Nephron progenitor cell (in vitro differentiated cells): ENCODE measurements at places on chromosomes 11 and 22.
A peak's percentile ranks its signal among the peaks of the same experiment; 100 is the strongest.

DNA sequence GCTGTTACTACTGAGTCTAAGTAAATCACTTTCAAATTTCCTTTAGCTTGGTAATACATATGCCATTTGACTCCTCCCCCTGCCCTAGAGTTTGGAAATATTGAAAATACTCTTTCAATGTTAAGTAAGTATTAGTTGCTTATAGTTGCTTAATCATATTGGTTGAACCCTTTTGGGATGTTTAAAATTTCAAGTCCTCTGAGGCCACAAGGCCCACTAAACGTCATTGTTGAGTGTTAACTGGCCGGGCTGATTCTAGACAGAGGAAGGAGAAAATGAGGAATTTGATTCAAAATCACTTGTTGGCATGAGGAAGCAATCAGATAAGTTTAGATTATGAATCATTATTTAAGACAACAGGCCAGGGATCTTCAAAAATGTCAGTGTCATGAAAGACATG lies 8.5 kb downstream of the NAV2 start:
- DNase-seq, result no peak

- no peak for DNase-seq
These were observed 49.9 kb downstream of the TENM4 start for GRCh38 chr11:79390923-79391322.

- no peak for DNase-seq
These were observed 29.9 kb downstream of the SHANK2 start for GRCh38 chr11:71222318-71223080.

- no peak for DNase-seq
These were observed 2392.1 kb upstream of the RAG2 start for GRCh38 chr11:38990139-38990538.

DNA sequence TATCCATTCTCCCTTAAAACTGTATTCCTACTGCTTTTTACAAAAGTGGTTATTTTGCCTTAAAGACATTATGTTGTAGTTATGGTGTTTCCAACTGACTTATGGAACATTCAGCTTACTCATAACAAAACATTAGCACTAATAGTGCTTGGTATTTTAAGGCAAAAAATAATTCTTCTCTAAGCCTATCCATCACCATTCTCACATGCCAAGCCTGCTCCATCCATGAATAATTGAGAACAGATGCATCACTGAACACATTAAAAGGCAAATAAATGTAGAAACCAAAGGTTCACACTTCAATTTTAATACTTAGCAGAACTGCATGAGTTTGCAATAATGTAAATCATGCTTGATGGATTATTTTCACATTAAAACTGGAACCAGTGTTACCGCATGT lies 42.3 kb upstream of the DDI1 start:
- no peak for DNase-seq

DNA sequence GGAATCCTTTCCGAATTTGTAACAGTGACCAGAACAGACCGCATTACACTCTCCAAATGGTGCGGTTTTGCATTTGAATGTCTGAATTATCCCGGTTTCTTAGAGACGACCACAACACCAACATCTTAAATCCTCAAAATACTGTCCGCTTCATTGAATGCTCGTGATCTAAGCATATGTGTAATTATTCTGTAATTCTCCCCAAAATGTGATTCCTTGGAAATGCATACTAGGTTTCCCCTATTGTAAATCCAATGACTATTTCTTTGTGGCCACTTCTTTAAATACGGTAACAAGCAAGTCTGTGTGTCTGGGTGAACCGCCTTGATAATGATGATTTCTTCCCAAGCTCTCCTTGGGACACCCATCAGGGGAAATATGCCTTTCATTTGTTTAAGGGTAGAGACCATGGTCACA lies 87.3 kb upstream of the DBX1 start:
- DNase-seq, result no peak

DNA sequence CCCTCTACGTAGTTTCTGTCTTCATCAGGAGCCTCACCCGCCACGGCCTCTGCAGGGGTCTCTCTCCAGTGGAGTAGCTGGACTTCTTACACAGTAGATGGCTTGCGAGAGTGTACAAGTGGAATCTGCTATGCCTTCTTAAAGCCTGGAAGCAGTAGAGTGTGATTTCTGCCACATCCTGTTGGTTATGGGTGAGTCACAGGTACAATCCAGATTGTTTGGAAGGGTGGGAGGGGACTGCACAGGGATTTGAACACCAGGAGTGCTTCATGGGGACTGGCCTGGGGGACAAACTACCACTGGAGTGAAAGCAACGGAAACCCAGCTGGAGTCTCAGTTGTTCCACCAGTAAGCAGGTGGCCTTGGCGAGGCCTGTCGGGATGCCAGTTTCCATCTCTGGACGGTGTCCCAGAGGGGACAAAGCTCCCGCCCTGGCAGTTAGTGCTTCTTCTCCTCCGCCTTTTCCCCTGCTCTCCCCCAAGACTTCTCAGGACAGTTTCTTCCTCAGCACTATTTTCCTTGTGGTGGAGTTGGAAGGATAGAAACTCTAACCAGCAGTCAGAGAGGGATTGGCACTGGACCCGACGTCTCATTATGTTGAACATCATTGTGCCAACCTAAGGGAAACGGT lies 85.0 kb upstream of the RCN1 start:
- DNase-seq, result no peak

DNA sequence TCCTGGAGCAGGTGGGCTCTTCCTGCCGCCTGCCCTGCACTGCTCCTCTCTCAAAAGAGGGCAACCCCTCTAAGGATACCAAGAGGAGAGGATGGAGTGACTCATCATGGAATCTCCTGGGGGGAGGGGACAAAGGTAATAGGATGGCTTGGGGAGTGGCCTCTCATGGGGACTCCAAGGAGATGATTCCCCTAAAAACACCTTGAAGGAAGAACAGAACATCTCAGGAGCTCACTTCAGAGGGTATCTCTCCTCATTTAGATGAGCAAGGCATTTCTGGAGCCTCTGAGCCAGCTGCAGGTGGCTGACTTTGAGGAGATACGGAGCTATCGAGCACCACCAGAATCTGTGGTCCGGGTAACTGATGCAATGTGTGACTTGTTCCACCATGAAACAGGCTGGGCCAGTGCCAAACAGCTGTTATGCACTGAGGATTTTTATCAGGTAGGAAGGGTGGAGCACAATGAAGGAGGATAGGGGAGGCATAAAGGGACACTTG lies 40.2 kb downstream of the RRP8 start:
- DNase-seq, result no peak

GRCh38 chr11:47766509-47767227 lies 473 bp downstream of the FNBP4 start:
- DNase-seq, result peak; percentile 46

- DNase-seq, result no peak
These were observed 599.8 kb downstream of the DLG2 start for GRCh38 chr11:85027346-85027745.

DNA sequence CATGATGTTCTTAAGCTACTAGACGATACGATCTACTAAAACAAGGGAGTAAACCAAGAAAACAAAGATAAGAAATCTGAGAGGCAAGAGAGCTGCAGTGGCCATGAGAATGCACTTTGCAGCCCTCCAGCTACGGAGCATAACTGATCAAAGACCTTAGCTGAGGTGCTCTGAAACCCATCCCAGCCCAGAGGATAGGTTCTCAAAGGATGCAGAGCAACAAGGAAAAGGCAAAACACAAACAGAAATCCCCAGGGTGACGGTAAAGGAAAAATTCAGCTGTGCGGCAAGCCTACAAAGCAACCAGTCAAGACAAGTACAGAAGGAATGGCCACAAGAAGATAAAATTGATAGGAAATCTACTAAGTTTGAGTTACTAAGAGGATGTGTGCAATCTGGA lies 32.5 kb upstream of the CFAP300 start:
- no peak for DNase-seq

DNA sequence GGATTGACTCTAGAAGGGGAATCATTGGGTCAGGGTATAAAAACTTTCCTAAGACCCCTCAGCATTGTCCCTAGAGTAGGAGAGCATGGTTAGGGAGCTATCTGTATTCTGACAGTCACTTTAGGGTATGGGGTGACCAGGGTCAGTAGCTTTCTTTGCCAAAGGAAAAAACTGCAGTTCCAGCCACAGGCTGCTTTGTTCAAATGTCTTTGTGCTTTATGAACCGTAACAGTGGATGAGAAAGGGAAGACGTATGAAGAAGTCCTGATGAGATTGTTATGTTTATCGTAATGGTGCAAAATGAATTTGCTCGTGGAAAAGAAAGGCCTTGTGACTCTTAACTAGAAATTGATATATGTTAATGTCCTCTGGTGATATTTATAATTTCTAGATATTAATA lies 30.0 kb downstream of the CYB5R2 start:
- DNase-seq, result no peak

DNA sequence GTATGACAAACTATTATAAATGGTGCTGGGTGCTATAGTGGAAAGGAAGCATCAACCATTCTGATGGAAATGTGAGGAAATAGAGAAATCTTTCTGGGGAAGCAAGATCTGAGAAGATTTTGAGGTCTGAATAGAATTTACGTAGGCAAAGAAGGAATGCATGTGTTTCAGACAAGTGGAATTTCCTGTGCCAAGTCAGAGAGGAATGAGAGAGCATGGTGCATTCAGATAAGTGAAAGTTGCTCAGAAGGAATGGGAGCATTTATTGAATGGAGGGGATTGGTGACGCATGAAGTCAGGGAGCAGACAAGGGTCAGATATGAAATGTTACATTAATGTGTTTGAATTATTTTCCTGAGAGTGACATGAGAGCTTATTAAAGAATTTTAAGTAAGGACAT lies 725.5 kb downstream of the METTL15 start:
- no peak for DNase-seq

- DNase-seq, result no peak
These were observed 100.0 kb downstream of the NTM start for GRCh38 chr11:131470216-131470925.
